GM06990 (cell line): ENCODE measurements at places on chromosomes 4 and X.

- no peak for DNase-seq
Measured at GRCh38 chrX:150212672-150213480, 150.2 kb upstream of the MAMLD1 start.

DNA sequence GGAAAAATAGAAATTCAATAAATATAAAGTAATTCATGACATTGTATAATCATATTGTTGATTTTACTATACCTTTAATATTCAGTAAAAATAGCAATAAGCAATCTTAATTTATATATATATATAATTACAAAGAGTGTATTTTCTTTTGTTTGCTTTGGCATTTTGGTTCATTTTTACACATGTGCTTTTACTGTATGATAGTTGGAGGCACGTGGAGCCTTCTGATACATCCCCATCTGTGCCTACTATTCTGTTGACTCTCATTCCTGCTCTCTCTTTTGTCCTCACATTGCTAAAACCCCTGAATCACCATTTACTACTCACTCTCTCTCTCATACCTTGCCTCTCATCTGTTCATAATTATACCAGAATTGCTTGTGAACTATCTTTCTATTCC lies 106.4 kb upstream of the NDST4 start:
- DNase-seq, result no peak

DNA sequence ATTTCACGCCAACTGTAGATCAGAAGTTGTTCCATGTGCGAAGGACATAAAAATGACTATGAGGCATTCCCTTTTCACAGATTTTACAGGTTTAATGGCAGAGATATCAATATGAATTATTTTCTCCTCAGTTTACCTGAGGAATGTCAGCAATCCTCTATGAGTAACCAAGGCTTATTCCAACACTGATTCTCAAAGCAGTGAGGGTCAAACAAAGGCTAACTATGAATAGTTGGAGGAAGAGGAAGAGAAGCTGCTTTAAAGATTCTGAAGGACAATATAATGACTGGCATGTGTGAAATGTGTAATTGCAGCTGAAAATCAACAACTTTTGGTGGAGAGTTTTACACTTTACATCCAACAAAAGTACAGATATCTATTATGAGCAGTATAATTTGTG lies 29.1 kb downstream of the NAF1 start:
- DNase-seq, result no peak

DNA sequence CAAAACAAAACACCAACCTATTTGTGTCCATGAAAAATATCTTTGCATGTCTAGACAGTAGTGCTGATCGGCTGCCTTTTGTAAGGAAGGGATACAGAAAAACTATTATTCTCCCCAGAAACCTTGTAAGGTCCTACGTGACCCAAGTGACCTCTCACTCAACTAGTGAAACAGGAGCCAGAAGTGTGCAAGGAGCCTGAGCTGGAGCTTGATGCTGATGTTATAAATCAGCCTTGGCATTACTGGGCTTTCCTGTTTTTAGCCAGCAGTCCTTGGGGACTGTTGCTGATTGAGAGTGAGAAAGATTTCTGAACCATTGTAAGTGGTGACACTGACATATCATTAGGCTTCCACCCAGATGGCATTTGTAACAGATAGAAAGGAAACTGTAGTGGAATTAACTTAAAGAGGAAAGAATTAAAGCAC lies 100.8 kb upstream of the LIMCH1 start:
- DNase-seq, result no peak

DNA sequence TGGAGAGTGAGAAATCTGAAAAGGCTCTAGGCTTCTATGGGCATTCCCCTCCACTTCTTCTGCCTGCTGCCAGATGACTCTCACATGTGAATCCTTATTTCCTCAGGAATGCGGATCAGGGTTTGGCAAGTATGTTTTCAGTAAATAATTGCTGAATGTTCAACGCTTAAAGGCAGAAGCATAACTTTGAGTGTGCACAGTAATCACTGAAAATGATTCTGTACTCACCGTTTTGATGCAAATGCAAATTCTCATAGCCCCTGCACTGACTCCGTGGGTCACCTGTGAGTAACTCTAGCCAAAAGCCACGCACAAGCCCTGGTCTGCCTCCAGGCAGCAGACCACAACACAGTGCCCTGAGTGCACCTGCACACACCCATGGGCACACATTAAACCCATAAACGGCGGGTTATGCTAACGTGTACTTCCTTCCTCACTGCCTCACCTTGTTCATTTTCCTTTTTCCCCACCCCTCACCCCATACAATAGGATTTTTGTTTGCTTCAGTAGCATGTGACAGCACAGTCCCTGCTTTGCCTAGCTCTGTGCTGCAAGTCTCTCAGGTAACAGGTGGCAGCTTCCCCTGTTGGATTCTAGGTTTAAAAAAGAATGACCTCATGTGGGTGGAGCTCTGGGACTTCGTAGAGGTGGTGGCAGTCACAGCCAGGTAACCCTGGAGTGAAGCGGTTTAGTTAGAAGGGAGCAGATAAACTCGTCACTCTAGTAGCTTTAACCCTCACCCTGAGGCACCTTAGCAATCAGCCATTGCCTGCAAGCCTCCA lies at the start of gene ARHGEF38:
Gene ARHGEF38, plus strand, starts transcription at position 656 of the 782 bp plus-strand sequence. CDS start 146 bp downstream, outside the sequence.
- DNase-seq, result no peak

- no peak for DNase-seq
Measured at GRCh38 chr4:116070283-116070682, 956.9 kb upstream of the NDST4 start.

DNA sequence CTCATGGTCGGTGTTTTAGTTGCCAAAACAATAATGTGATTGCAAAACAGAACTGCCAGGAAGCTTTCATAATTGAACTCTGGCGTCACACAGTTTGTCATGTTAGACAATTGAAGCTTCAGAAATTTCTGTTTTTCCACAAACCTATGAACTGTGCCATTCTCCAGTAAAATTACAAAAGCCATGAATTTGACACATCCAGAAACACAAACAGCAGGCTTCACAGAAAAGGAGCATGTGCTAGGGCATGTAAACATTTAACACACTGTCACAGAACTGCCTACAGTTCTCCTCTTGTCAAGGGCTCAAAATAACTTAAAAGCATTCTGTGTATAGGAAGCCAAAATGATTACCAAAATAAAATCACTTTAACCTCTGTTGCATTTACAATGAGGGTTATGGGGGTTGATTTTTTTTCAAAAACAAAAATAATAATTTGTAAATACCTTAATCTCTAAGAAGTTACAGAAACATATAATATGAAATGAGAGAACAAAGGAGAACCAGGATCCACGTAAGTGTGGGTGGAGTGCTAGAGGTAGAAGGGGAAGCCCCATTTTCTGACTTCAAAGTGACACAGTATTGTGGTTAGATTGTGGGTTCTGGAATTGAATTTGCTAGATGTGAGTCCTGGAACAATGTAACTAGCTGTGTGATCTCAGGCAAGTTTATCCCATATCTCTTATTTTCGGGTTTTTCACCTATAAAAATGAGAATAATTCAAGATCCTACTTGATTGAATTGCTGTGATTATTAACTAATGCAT lies 295.0 kb downstream of the CENPC start:
- DNase-seq, result no peak

- DNase-seq, result no peak
Measured at GRCh38 chr4:4425119-4425690, 38.3 kb downstream of the NSG1 start.

- no peak for DNase-seq
Measured at GRCh38 chrX:37491686-37492085, 79.8 kb upstream of the LANCL3 start.

GRCh38 chr4:165006456-165006855 lies 25.3 kb upstream of the TRIM60 start:
- DNase-seq, result no peak

DNA sequence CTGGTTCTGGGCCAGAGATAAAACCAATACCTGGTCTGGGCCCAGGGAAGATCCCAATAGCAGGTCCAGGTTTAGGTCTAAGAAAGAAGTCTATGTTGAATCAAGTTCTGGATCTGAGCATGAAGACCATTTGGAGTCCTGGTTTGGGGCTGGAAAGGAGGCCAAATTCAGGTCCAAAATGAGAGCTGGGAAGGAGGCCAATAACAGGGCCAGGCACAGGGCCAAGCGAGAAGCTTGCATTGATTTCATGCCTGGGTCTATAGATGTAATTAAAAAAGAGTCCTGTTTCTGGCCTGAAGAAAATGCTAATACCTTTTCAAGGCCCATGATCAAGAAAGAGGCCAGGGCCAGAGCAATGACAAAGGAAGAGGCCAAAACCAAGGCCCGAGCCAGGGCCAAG lies 3.4 kb downstream of the GPRASP1 start:
- no peak for DNase-seq

- no peak for DNase-seq
Measured at GRCh38 chr4:189445613-189446012, 495.1 kb upstream of the FRG1 start.

DNA sequence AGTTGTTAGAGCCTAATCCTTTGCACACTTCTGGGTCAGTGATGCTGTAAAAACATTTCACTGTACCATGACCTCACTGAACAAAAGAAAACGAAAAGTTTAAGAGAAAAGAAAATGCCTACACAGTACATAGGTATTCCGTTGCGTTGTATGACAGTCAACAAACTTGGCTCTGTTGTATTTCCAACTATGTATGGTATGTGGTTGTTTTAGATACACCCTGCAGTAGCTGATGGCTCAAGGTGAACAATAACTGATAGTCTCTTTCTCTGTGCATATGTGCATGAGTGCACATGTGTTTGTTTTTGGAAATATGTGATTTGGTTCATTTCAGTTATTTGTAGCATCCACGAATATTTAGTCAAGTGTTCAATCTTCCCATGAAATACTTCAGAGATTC lies 176.0 kb downstream of the BMPR1B start:
- DNase-seq, result no peak

DNA sequence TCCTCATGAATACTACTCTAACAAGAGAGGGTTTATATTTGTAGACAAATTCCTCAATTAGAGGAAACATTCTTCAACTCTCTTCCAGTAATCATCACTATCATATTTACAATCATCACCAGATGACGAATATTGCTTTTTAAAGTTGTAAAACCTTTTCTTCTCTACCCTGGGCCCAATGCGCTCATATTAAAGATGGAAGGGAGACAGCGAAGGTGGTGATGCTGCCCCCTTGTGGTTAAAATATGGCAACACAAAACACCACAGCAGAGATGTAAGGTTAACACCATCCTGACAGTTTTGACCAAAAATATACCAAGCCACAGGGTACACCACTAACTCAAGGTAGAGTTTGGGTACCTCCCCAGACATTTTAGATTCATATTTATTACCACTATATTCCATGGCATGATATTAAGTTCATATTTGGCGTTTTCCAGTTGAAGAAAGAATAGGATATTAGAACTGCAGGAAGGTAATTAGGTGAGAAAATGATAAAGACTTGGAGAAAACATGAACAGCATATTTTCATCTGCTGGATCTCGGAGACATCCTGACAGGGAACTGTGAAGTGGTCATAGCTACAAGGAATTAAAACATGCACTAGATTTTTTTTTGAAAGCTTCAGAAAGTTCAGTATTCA lies 72.8 kb downstream of the SLC9A7 start:
- no peak for DNase-seq
